ENCODE measurements at places on chromosomes 4 and X. TPM values are rescaled to one million over a fixed set of nuclear protein-coding genes. Genes with fewer than 3 reads are reported as not detected.
A peak's percentile ranks its signal among the peaks of the same experiment; 100 is the strongest.

Gene CENPVL1
- polyA plus RNA-seq, result not detected

Gene GRIA3
- not detected for polyA plus RNA-seq

Gene STK26
- 52.5 TPM for polyA plus RNA-seq

Gene TIGD4
- polyA plus RNA-seq, result 0.29 TPM

DNA sequence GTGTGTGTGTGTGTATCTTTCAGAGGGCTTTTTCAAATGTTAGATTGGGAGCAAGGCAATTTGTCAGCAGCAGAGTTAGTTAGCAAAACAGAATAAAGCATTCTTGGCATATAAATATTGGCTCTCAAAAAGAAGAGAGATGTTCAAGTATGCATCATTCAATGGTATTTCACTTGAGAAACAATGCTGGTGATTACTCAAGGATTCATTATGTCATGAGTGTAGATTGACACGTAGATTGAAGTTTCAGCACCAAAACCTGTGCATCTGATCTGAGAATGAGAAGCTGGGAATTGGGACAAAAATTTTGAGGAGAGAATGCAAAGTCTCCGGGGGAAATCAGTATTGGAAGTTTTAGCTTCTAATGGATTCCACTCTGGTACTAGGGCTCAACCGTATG is 241.4 kb downstream of the FRMPD4 start:
- no peaks in the 10 kb centered on the region for H3K4me1 ChIP-seq
- H3K27me3 ChIP-seq, result no peaks in the 10 kb centered on the region
- H3K4me3 ChIP-seq, result no peak overlapping the region
- no peaks in the 10 kb centered on the region for H3K36me3 ChIP-seq
- no peak for DNase-seq
- no peak overlapping the region for H3K27ac ChIP-seq

- H3K27me3 ChIP-seq, result no peaks in the 10 kb centered on the region
- peak overlapping the region; percentile 74 for H3K27ac ChIP-seq
- no peaks in the 10 kb centered on the region for H3K4me1 ChIP-seq
- peak overlapping the region; percentile 45 for H3K4me3 ChIP-seq
Measured at GRCh38 chr4:74039315-74039763, 850 bp upstream of the CXCL3 start.

DNA sequence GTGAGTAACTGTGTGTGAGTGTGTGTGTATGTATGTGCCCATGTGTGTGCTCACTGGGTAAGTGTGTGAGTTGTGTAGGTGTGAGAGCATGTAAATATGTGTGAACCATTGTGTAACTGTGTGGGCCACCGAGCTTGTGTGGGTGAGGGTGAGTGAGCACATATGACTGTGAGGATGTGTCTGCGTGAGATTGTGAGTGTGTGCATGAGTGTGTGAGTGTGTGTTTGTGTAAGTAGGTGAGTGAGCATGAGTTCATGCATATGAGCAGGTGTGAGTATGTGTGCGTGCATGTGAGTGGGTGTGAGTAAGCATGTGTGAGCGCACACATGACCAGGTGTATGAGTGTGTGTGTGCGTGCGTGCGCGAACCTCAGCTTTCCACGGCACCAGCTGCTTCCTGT is 1.4 kb upstream of the ATP2B3 start:
- no peaks in the 10 kb centered on the region for H3K4me1 ChIP-seq
- no peak overlapping the region for H3K4me3 ChIP-seq
- no peak for DNase-seq
- no peak overlapping the region for H3K27ac ChIP-seq
- no peaks in the 10 kb centered on the region for H3K27me3 ChIP-seq

GRCh38 chrX:46572340-46572936 is 1.1 kb upstream of the CHST7 start:
- peaks cover 13% of the 10 kb centered on the region for H3K4me1 ChIP-seq
- DNase-seq, result peak; percentile 15
- H3K36me3 ChIP-seq, result no peaks in the 10 kb centered on the region
- peak overlapping the region; percentile 74 for H3K27ac ChIP-seq

- H3K27me3 ChIP-seq, result no peaks in the 10 kb centered on the region
- no peak overlapping the region for H3K27ac ChIP-seq
- DNase-seq, result no peak
- no peaks in the 10 kb centered on the region for H3K4me1 ChIP-seq
- H3K36me3 ChIP-seq, result no peaks in the 10 kb centered on the region
- no peak overlapping the region for H3K4me3 ChIP-seq
Measured at GRCh38 chr4:11623726-11624037, 195.0 kb upstream of the HS3ST1 start.

DNA sequence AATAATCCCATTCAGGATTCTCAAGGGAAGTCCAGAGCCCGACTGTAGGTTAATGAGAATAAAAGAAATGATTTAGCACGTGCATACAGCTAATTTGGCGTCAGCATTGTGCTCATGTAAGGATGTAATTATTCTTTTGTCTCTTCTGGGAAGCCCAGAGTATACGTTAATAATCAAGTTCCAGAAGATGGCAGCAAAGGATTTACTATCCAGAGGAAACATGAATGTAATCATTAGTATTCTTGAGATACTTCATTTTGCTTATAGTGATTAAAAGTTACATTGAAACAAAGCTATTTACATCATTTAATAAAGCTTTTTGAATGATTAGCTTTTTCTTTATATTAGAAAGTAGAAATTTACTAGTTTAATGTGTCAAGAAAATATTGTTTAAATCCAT is 27.1 kb upstream of the MAP9 start:
- DNase-seq, result no peak
- no peak overlapping the region for H3K27ac ChIP-seq
- no peaks in the 10 kb centered on the region for H3K27me3 ChIP-seq
- H3K36me3 ChIP-seq, result no peaks in the 10 kb centered on the region
- no peak overlapping the region for H3K4me3 ChIP-seq
- H3K4me1 ChIP-seq, result no peaks in the 10 kb centered on the region

DNA sequence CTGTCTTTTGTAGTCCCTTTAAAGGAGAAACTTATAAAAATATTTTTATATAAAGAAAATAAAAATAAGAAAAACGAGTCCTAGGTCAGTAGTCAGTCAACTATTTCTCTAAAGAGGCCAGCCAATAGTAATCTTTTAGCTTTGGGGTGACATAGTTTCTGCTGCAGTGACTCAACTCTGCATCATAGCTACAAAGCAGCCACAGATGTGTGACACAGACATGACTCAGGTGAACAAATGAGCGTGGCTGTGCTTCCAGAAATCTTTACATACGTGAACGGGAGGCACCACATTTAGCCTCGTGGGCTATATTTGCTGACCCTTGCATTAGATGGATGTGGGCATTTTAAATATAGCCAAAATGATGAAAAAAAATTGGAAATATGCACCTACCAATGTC is 1862.5 kb upstream of the TENM3 start:
- H3K36me3 ChIP-seq, result no peaks in the 10 kb centered on the region
- DNase-seq, result no peak
- no peak overlapping the region for H3K4me3 ChIP-seq
- H3K27me3 ChIP-seq, result no peaks in the 10 kb centered on the region
- H3K4me1 ChIP-seq, result no peaks in the 10 kb centered on the region

DNA sequence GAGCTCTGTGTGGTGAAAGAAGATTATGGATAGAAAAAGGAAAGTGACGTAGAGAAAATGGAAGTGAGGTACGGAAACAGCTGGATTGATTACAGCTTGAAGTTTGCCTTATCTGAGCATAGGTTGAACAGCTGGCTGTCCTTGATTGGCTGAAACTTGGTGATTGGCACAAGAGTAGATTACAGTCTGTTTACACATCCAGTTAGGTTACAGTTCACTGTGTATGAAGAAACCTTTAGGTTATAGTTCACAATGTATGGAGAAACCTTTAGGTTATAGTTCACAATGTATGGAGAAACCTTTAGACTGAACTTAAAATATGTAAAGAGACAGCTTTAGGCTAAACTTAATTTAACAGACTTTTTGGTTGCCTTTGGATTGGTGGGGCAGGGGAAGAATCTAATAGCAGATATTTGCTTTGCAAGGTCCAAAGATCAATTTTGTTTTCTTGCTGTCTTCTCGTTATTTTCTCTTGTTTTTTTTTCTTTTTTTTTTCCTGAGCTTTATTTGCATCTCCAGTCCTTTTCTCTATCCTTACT is 15.6 kb upstream of the ART3 start:
- no peaks in the 10 kb centered on the region for H3K4me1 ChIP-seq
- no peaks in the 10 kb centered on the region for H3K27me3 ChIP-seq
- no peak overlapping the region for H3K27ac ChIP-seq
- H3K36me3 ChIP-seq, result no peaks in the 10 kb centered on the region

Data from CD8-positive, alpha-beta memory T cell (primary cell).